Suprapubic skin (tissue), 4 donors: ENCODE measurements at places on chromosomes 3 and 15.

DNA sequence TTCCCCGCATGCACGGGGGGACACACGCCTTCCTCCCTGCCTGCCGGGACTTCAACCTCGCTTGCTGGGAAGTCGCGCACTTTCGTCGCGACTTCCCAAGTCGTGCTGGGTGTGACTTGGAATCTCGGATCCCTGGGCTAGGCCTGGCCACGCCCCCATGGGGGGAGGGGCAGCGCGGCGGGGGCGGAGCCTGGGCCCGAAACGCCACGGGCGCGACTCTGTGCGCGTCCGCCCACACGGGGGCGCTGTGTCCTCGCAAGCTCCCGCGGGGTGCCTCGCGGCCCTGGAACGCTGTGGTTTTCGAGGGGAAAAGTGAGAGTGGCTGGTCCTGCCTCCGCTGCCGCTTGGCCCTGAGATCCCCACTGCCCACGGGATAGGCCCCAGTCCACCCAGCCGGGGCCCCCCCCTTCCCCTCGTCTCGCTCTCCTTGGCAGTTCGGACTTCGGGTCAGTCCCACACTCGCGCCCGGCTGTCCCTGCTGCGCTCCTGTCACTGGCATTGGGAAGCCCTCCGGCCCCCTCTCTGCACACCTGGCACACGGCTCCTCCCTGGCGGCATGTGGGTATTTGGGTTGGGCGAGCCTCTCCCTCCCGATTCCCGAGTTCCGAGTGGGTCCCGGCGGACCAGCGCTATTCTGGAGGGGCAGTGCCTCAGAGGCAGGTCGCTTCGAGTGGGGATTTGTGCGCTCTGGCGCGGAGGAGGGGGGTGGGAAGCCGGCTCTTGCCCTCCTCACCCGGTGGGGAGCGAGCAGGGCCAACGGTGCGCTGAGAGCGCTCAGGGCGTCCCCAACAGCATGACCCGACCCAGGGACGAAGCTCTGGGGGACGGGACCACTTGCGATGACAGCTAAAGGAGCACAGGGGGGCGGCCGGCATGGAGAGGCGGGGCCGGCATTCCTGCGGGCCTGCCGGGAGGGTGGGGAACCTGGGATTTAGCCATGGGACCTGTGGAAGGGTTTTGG, 23.6 kb downstream of the SEC61A1 start:
- peak; percentile 90 for DNase-seq

- no peak for DNase-seq
These were observed 93.7 kb downstream of the ABI3BP start for GRCh38 chr3:100899440-100900091.

DNA sequence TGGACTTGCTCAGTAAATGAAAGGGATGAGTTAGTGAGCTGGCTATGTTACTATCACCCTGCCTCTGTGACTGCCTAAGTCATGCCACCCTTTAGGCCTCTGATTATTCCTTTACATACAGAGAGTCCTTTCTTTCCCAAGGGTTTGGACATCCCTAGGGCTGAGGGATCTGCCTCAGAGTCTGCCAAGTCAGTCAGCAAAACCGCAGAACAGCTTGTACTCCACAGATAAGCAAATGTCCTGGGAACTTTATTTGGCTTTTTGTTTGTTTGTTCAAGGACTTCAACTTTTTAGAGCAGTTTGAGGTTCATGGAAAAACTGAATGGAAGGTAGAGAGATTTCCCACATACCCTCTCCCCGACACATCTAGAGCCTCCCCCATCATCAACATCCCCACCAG, 82.6 kb upstream of the TRIM42 start:
- DNase-seq = no peak

DNA sequence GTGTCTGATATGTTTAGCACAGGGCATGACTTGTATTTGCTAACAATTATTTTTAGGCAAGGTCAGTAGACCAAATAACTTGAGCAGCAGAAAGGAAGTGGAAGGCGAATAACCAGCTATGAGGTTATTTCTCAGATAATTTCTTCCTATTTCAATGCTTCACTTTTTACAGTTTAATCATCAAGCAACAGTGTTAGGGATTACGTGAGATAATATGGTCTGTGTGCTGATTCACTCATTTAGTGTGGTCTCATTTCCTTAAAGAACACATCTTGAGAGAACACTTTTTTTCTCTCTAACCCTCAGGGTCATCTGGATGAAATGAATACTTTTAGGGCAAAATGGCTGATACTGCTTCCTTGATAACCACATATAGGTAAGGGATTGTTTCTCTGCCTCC, 126.0 kb upstream of the CCNL1 start:
- no peak for DNase-seq

GRCh38 chr15:88476635-88477060, 9.1 kb downstream of the MRPS11 start:
- DNase-seq = no peak

DNA sequence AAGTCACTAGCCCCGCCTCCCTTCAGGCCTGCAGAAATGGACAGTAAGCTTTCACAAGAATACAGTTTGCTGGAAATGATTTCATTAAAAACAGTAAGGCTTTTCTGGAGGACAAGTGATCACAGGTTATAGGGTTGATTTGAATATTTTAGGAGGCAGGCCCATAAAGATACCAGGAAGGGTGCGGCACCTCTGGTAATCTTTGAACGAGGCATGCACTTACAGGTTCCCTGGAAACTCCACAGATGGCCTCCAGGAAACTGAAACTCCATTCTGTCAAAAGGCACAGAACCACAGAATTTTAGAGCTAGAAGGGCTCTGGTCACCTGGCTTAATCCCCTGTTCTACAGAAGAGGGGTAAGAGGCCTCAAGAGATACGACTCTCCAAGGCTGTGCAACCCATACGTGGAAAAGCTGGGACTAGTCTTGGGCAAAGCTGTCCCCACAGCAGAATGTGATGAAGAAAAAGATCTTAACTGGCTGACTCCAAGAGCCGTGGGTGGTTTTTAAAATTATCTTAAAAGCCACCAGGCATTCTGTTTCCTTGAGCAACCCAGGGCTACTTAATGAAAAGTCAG, 1.2 kb downstream of the STARD5 start:
- no peak for DNase-seq
